ENCODE measurements at places on chromosomes 3 and 15.

GRCh38 chr3:60835796-60836195 is 415.5 kb downstream of the FHIT start:
- DNase-seq, result no peak

- DNase-seq, result no peak
These were observed 507.0 kb downstream of the FOXP1 start for GRCh38 chr3:71076361-71077002.

DNA sequence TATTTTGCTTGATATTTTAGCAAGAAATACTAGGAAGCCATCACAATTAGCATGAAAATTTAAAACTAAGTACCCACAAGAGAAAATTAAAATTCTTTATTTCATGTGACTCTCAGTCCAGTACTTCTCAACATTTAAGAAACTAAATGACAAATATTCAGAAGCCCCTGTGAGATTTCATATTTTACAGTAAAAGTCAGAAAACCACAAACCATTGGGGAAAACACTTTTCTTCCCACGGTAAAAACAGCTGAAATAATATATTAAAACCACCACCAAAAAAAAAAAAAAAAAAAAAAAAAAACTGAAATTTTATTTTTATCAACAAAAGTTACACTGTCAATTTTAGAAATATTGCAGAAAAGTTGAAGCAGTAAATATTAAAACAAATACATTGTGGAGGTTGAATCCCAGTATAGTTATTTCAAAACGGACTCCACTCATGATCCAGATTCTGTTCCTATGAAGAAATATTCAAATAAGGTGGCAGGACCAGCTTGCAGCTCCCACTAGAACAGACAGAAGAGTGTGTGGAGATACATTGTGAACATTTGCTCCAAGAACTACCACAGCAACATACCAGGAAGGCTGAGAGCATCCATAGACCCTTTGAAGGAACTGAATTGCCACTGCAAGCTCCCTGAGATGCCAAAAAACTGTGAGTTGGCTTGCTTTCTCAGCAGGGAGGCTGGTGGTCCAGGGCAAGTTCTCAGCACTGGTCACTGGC is 308.2 kb downstream of the CTNNB1 start:
- DNase-seq, result no peak

DNA sequence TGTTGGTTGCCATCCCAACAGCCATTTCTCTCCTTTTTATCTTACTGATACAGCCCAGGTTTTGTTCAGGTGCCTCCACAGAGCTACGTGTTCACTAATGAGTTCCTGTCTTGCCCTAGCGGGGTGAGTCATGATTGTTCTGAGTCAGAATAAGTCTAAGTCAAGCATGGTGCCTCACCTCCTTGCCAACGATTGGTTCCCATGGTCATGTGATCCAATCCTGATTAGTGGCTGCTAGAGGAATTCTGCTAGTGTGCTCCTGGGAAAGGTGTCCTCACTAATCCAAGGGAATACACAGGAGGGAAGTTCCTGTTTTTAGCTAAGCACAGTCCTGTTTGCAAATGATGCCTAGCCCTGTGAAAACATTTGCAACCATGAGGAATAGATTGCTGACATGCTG is 99.8 kb downstream of the NSUN3 start:
- DNase-seq, result peak; percentile 87
